ENCODE measurements at places on chromosomes 7 and 10.

GRCh38 chr10:8575620-8576019, 521.1 kb downstream of the GATA3 start:
- DNase-seq: no peak

DNA sequence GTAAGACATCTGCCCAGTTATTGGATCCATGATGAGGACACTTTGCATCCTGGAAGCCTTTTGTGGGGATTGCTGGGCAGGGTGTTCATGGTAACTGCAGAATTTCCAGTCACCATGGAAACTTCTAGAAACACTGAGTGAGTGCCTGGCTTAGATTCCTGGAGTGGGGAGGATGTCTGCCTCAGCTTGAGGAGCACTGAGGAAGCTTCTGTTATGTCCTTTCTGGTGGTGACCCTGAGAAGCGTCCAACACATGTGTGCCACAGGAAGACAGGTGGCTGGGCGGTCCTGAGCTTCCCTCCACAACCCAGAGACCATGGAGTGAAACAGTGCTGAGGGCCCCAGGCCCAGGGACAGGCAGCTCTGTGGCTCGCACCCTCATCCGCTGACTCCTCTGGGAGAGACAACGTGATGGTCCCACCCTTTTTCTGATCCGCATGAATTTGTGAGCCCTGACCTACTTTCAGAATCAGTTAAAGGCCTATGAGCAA, 191.8 kb upstream of the CXCL12 start:
- DNase-seq: no peak

DNA sequence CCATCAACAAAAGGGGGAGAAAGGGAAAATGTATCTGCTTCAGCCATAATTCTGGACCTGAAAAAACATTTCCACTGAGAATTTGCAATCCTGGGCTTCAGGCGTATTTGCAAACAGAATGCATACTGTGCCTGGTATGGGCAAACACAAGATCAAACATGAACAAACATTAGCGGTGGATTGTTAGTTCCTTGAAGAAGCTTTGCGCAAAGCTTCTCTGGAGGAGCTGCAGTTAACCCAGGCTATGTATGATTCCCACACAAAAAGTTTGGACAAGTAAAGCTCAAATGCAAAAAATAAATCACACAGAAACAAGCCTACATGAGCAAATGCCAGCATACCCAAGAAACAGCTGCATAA, 20.4 kb upstream of the HILPDA start:
- no peak for DNase-seq

DNA sequence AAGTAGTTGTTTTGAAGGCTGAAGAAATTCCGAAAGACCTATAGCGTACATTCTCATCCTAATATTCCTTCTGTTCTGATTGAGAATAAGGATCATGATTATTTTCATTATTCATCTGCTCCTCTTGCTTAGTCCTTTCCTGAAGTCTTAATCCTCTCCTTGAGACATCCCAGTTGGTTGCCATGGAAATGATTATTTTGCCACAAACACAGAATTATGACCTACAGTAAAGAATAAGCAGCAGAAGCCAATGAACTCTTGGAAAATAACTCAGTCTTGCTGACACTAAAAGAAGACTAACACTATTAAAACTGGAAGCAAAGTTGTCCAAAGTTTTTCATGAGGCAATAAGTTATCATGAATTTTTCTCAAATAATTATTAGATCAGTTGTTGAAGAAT, 47.8 kb upstream of the JAZF1 start:
- no peak for DNase-seq

DNA sequence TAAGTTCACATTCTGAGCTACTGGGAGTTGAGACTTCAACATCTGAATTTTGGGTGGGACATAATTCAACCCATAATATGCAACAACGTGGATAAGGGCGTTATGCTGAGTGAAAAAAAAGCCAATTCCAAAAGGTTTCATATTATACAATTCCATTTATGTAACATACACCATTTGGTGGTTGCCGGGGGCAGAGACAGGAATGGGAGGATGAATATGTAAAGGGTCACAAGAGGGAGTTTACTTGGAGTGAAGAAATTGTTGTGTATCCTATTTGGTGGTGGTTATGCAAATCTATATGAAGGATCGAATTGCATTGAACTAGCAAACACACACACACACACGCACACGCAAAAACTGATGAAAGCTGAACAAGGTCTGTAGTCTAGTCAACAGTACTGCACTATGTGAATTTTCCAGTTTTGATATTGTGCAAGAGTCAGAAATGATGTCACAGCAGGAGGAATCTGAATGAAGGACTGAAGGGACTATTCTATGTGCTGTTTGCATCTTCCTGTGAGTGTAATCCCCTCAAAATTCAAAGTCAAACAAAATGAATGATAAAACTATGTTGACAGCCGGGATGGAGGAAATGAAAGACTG, 249.2 kb upstream of the HABP2 start:
- DNase-seq: no peak

DNA sequence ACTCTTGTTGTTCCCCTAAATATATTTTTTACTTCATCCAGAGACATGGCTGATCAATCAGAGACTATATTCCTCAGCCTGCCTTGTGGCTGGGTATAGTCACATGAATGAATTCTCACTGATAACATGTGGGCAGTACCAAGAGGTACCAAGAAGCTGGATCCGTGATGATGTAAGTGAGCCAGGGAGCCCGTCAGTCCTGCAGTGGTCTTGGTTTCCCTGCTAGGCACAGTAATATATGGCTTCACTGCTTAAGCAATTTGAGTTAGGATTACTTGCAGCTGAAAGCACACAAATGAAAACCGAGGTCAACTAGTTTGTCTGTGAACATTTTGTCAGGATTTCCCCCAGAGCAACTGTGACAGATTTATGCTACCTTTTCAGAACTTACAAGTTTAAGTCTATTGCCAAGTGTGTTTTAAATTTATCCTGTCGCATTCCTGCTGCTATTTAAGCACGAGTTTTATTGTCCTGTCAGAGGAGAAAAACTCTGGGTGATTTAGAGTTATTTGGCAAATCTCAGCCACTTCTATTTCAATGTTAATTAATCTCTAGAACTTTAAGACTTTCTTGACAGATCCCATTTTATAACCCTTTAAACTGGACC, 381.8 kb downstream of the PHF14 start:
- no peak for DNase-seq

- peak; percentile 80 for DNase-seq
These were observed 29.8 kb upstream of the FIGNL1 start for GRCh38 chr7:50479743-50480517.

DNA sequence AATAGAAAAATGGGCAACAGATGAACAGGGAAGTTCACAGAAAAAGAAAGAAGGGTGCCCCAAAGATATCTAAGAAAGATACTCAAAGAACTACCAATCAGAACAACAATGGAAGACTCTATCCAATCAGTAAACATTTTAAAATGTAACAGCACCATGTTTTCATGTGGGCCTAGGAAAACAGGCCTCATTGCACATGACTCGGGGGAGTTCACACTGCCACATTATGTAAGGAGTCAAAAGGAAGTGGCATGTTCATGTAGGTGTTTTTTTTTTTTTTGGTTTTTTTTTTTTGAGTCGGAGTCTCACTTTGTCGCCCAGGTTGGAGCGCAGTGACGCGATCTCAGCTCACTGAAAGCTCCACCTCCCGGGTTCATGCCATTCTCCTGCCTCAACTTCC, 132.2 kb downstream of the USP6NL start:
- DNase-seq: no peak

DNA sequence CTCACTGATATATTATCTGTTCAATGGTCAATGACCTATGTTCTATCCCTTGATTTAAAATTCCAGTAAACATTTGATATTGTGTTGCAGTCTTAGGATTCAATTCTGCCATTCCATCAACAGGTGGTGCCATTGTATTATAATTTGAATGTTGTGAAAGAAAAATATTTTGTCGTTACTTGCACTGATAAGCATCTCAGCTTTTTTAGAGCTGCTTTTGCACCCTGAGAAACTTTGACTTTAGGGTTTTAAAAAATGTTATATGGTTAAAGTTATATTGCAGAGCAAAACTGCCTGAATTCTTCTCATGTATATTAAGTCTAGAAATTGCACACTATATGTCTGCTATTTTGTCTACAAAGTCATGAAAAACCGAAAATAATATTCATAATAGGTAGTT, 18.8 kb upstream of the MINDY3 start:
- peak; percentile 0 for DNase-seq

- no peak for DNase-seq
These were observed 1200.3 kb upstream of the LRRN3 start for GRCh38 chr7:109890622-109891021.

GRCh38 chr10:116819999-116820677, 29.2 kb upstream of the ENO4 start:
- DNase-seq: no peak

DNA sequence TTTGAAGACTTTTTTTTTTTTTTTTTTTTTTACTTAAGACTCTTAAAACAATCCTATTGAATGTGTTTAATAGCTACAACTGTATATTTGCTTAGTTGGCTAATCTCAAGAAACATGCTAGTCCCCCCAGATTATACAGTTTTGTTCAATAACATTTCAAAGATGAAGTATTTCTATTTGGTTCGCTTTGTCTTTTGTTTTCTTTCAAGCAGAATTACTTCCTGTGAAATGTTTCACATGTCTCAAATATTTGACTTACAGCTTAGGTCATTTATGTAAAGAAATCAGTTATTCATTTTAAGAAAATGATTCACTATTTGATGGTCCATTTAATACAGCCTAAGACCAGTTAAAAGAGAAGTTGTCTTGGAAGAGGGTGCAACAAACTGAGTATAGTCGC, 12.8 kb upstream of the LAMB1 start:
- DNase-seq: no peak

- no peak for DNase-seq
These were observed 26.6 kb downstream of the POLR3A start for GRCh38 chr10:78002541-78003288.

DNA sequence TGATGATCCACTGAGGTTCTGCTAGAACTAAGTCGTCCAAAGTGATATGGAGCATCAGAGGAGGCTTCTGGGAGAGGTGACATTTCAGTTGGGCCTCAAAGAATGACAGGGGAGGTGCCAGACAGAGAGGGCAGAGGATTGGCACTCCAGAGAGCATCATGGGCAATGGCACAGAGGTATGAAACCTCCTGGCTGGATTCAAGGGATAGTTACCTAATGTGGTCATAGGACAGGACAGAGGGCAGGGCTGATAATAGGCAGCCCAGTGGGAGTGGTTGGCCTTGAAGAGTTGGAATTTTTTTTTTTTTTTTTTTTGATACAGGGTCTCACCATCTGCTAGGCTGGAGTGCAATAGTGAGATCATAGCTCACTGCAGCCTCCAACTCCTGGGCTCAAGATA, 7.6 kb downstream of the SRRM3 start:
- no peak for DNase-seq

GRCh38 chr10:44937196-44938005, 22.2 kb upstream of the RASSF4 start:
- no peak for DNase-seq

DNA sequence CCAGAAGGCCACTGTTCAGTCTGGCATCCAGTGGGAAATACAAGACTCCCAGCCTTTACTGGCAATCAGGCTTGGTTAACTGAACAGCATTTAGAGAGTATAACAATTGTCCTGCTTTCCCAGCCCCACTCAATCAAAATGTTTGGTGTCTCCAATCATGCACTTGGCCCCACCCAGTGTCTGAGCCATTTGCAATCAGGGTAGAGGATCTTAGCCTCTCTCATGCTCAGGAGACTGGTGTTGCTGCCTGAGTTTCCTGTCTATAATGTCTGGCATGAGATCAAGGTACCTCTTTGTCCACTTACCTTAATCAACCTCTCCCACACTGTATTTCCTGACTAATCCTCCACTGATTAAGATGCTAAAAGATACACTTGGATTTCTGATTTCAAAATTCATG, 290.2 kb upstream of the GHITM start:
- DNase-seq: no peak

DNA sequence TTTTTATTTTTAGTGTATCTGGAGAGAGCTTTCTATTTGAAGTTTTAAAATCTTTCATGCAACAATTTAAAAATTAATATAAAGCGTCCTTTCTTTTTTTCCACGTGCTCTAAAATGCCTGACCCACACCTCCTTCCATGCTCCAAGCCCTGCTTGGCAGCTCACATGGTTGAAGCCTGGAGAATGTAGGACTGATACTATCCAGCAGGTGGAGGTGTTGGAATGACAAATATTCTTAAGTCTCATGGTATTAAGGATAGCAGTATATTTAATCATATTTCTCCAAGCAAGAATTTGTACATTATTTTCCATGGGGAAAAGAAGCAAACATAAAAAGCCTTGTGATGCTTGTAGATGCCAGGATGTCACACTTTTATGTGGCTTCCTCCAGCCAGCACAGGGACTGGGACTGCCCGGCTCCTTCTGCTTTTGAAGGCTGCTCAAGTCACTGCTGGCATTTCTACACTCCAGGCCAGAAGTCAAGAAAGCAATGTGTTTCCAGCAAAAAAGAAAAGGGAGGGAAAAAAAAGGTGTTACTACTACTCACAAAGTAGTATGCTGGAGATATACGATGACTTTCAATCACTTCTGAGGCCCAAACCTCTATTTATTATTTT, 49.7 kb downstream of the BZW2 start:
- DNase-seq: no peak

- DNase-seq: no peak
These were observed 8.4 kb upstream of the TECTB start for GRCh38 chr10:112274831-112275230.

- no peak for DNase-seq
These were observed 563 bp downstream of the STAM start for GRCh38 chr10:17644485-17644943.

GRCh38 chr10:131146790-131147189, 164.7 kb downstream of the TCERG1L start:
- no peak for DNase-seq

DNA sequence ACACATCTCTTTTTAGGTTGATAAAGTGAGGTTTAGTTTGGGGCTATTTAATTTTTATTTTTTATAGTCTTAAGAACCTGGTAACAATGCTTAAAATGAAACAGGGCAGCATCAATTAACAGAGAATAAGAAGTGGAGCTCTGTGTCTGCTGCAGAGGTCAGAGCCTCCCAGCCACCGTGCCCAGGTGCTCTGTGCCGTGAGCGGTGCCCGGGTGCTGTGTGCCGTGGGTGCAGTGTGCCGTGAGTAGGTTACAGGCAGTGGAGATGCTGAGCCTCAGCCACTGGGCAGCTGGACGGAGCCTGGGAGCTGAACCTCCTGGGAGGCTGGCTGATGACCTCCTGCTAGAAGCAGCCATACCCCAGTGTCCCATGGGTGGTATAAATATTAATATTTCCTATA, 250.0 kb downstream of the KLF6 start:
- no peak for DNase-seq

GRCh38 chr10:101889256-101890210, 45.9 kb upstream of the KCNIP2 start:
- DNase-seq: peak; percentile 3

- no peak for DNase-seq
These were observed 285.5 kb upstream of the TAC1 start for GRCh38 chr7:97446361-97446760.
